Non-pigmented ciliary epithelial cell (primary cell): ENCODE measurements at places on chromosomes 1 and 21.
A peak's percentile ranks its signal among the peaks of the same experiment; 100 is the strongest.

DNA sequence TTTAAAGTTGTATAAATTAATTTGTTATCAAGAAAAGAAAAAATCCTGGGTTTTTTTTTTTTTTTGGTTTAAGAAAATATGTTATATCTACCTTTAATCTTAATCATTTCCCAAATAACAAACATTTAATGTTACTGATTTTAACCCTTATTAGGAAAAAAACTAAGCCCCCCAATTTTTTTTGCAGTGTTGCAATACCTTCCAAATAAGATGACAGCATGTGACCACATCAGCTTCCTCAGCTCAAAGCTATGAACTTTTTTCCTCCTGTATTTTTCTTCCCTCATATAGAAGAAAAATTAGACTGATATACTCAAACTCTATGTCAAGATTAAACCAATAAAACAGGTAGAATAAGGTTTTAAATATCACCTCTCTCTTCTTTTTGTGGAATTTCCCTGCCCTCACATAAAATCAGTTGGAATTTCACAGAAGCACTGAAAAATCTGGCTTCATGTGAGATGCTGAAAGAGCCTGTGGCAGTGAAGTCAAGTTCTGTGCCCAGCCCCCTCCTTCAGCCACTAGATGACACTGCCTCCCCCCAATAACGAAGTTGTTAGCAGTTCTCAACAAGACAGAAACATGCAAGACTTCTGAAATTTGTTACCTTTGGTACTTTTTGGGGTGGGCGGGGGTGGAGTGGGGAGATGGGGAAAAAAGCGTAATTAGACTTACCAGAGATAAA is 9.6 kb upstream of the SMYD2 start:
- DNase-seq: no peak

DNA sequence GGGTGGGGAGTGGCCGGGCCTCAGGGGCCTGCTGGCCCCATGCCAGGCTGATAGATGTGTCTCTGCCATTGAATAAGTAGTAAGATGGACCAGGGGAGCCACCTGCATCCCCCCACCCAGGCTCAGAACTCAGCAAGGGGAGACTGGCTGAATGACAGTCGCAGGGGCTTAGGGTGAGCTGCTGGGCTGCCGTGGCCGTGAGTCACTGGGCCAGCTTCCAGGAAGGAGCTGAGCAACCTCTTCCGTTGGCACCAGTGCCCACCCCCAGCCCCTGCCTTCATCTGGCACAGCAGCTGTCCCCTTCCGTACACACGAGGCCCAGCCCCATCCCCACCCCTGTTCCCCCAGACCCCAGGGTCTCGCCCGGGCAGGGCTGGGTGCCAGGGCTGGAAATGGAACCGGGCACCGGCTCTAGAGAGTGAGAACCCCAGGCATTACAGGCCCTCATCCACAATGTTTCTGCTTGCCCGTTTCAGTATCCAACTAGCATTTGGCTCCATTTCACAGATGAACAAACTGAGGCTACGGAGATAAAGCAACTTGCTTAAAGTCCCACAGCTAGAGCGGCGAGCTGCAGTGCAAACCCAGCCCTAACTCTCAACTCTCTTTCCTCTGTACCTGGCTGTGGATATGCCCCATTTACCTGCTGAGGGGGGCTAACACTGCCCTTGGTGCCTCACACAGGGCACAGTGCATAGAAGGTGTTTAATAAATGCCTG is 10.2 kb downstream of the WNT4 start:
- DNase-seq: no peak

DNA sequence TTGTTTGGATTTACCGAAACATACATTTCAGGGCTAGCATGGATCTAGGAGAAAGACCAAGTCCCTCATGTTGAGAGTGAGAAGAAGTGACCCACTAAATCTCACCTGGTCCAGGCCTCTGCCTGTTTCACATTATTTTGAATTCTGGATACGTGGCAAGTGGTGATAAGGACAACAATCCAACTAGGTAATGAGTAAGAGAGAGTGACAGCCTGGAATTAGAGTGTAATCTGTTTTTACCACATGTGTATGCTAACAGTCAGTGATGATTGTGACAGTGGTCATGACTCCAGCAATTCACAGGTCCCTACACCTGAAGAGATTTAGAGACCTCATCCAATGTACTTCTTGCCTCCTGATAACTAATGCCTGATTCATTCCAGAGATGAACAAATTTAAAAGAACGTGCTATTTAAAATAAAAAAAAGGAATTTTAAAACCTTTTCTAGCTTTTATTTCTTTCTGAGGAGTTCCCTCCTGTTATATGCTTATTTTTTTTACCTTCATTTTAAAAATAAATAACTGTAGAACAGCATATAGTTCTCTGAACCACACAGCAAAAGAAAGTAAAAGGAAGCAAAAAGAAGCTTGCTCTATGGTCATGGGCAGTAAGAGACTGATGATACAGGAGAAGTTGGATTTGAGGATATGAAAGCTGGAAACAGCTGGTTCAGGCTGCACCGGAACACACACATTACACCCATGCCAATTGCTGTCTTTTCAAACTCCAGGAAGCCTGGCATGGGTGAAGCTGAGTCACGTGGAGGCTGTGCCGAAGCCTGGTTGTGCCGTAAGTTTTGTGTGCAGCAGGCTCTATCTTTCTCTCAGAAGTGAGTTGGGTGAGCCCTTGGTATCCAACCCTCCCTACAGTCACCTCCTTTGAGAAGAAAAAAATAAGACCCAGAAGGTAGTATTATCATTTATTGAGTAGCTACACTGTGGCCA is 14.7 kb downstream of the C1orf116 start:
- DNase-seq: no peak

DNA sequence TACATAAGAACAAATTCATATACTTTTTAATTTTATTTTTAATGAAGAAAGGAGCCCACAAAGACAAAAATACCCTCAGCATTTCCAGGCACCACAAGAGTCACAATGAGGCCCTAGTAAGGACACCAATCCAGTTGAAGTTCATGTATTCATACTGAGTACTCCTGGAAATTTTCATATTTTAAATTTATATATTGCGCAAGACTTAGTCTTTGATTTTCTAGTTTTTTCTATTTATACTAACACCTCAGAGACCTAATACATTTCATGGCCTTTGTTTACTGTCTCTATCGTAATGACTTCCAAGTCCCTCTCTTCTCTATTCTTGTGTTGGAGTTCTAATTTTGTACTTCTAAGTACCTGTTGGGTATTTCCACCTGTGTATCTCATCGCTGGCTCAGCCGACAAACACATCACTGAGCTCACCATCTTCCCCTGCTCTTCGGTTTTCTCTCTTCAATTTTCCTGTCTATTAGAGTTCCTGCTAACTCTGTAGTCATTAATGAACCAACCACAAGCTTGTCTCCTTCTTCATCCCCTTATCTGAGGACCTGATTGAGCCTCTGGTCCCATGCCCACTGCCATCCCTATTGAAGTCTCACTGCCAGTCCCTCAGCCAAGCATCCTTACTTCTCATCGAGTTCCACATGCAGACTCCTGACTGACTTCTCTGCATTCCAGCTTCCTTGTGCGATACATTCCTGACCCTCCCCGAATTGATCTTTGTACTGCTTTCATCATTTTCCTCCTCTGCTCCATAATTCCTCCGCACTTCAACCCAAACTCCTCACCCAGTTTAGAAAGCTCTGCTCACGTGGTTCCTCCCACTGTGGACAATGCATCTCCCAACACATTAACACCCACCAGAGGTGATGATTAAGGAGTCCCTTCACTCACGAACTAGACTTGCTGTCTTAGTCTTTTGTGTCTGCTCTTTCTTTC is 17.3 kb upstream of the IRF2BP2 start:
- DNase-seq: no peak

GRCh38 chr1:194268839-194269238 is 1082.4 kb upstream of the B3GALT2 start:
- DNase-seq: no peak

- no peak for DNase-seq
These were observed 411.8 kb upstream of the ESRRG start for GRCh38 chr1:217134857-217135568.

- no peak for DNase-seq
These were observed 76.8 kb upstream of the HNRNPU start for GRCh38 chr1:244941121-244941520.

DNA sequence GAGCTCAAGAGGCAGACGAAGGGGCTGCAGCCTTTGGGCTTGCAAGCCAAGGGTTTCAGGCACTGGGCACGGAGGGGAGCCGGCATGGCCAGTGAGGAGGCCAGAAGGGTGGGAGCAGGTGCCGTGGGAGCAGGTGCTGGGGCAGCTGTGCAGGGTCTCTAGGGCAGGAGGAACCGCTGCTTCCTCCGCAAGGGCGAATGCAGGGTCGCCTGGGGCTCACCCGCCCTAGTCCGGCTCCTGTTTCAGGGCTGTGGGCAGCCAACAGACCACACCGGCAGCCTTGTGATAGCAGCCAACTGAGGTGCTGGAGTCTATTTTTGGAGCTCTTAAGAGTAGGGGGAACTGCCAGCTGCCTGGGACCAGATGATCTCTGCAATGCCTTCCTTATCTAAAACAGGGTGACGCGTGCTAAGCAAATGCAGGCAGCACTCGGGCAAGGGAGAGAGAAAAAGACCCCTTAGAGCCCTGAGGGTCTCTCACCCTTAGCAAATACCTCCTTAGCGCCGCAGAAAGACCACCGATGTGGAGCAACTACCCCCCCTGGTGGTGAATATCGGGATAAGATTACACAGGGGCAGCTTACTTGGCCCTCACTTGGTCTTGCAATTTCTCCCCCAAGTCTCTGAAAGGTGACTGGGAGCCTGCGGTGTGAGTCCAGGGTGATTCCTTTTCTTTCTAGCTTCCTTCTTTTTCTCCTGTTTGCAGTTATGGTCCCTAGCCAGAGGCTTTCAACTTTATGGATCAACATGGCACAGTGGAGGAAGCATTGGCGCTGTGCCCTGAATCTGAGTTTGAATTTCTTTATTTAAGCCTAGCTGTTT is 20.7 kb upstream of the MAPKAPK2 start:
- DNase-seq: peak; percentile 18

GRCh38 chr1:43564551-43565348 is 34.1 kb downstream of the PTPRF start:
- no peak for DNase-seq

- DNase-seq: no peak
These were observed 25.1 kb upstream of the PLXNA2 start for GRCh38 chr1:208269338-208269666.

DNA sequence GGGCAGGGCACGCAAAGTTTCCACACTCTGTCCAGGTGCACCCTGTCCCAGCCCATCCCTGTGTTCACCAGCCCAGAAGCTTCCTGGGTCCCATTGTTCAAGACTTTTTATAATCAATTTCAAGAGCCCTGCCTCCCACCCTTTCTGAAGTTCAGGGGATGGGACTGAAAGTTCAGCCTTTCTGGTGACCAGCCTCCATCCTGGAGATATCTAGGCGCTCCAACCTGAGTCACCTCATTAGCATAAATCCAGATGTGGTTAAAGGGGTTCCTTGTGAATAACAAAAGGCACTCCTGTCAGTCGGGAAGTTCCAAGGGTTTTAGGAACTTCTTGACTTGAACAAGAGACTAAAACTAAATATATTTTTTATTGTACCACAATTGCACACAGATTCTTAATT is 48.4 kb upstream of the RAP1A start:
- DNase-seq: no peak

DNA sequence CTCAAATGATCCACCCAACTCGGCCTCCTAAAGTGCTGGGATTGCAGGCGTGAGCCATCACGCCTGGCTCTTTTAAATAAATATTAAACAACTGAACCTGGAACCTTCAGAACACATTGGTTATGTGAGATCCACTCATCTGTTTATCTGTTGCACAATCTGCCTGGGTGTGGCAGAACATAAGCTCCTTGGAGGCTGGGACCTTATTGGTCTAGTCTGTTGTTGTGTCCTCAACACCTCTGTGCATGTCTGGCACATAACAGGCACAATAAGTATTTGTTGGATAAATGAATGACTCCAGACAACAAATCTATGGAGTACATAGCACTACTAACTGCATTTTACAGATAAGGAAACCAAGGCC is 4.1 kb upstream of the NBL1 start:
- DNase-seq: no peak

- no peak for DNase-seq
These were observed 7.9 kb upstream of the SMIM12 start for GRCh38 chr1:34867415-34867814.

DNA sequence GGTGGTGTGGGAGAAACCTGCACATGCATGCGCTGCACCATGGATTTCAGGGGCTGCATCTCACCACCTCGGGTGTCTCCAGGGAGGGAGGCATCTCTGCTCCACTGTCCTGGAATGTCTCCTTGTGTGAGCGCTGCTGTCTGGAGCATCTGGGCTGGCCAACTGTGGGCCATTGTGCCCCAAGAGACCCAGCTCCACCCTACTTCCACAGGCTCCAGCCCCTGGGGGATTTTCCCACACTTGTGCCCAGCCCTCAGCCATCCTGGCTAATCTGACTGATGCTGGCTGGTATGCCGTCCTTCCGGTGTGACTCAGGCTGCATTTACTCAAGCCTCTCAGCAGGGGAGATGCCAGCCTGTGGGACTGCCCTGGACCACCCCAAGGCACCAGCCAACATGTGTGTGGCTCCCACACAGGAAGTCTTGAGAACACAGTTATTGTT is 62.0 kb downstream of the TRIM11 start:
- no peak for DNase-seq

GRCh38 chr1:226061841-226062557 is 517 bp upstream of the H3-3A start:
- DNase-seq: no peak

- no peak for DNase-seq
These were observed 252.9 kb downstream of the KCNT2 start for GRCh38 chr1:196355206-196355786.

DNA sequence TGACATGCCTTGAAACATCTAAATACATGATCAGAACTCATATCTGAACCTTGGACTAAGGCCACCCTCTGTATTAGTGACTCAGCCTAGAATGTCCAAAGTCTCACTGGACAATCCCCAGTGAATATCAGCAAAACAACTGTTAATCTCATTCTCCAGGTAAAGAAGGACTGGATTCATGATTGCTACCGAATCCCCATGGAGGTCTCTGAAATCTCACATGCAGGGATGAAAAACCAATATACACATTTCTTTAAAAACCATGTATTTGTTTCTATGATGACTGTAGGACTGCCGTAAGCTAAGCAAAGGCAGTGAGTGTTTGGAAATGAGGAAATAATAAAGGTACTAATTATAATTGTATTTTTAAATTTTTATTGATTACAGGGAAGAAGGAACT is at the start of gene OR2L3:
Gene OR2L3 (plus strand): TSS at position 301 of the 400 bp plus-strand sequence. CDS start 13,846 bp downstream, outside the sequence.
- no peak for DNase-seq

- no peak for DNase-seq
These were observed 8.5 kb upstream of the SLC35D1 start for GRCh38 chr1:67062412-67062811.

- no peak for DNase-seq
These were observed 221.2 kb upstream of the USP25 start for GRCh38 chr21:15508554-15508953.

DNA sequence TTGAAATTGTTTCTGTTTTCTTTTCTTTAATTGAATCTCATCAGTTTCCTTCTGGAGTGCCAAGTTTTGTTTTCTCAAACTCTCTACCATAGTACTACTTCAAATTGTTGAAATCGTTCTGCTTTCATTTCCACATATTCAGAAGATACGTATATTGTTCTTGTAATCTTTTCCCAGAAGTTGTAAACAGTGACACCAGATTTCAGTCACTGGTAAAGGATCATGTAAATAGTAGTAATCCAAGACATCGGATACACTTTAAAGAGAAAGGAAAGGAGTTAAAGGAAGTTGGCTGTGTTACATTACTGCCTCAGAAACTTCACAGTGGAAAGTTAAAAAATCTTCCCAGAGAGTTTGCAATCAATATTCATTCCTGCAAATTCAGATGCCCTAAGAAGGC is 67.5 kb downstream of the RGL1 start:
- no peak for DNase-seq

GRCh38 chr21:15209224-15209623 is 144.4 kb upstream of the NRIP1 start:
- no peak for DNase-seq
